Activated naive CD8-positive, alpha-beta T cell treated with anti-CD3 and anti-CD28 coated beads, Interleukin-2, amount 50 U/mL, for 24 hours (primary cell): ENCODE measurements at places on chromosomes 1 and 21.

- peak within 1 kb of the TSS; percentile 54 for H3K27ac ChIP-seq
- no peak for DNase-seq
- peaks cover 4% of the 10 kb centered on the region for H3K27me3 ChIP-seq
- H3K36me3 ChIP-seq: no peaks in the 10 kb centered on the region
- peak within 1 kb of the TSS; percentile 39 for H3K4me3 ChIP-seq
These were observed at the start of gene FCRL3 for GRCh38 chr1:157700732-157701131. Gene FCRL3, minus strand, starts transcription at chr1:157700769. Its CDS starts 280 bp downstream, at chr1:157700489.

GRCh38 chr1:5598824-5599395 is 393.3 kb downstream of the NPHP4 start:
- no peak overlapping the region for H3K27ac ChIP-seq
- H3K27me3 ChIP-seq: peaks cover 10% of the 10 kb centered on the region
- H3K36me3 ChIP-seq: no peaks in the 10 kb centered on the region
- H3K4me1 ChIP-seq: no peaks in the 10 kb centered on the region
- H3K4me3 ChIP-seq: no peak overlapping the region
- DNase-seq: no peak

- no peak overlapping the region for H3K4me3 ChIP-seq
- peaks cover 52% of the 10 kb centered on the region for H3K4me1 ChIP-seq
- peak overlapping the region; percentile 64 for H3K27ac ChIP-seq
- no peaks in the 10 kb centered on the region for H3K27me3 ChIP-seq
These were observed 175.0 kb downstream of the SMYD3 start for GRCh38 chr1:246332078-246332477.

DNA sequence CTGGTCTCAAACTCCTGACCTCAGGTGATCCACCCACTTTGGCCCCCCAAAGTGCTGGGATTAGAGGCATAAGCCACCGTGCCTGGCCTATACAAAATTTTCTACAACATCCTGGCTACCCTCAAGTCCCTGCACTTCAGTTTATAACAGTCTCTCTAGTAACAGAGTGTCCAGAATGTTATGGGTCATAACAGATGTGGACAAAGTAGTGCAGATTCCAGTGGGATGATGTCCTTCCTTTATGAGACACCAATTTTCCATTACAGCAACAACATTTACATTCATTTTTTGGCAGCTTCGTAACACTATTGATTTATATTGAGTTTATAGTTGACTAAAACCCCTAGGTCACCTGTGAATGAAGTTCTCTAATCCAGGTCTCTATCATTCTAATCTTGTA is 429.4 kb upstream of the PTBP2 start:
- no peak overlapping the region for H3K27ac ChIP-seq
- no peaks in the 10 kb centered on the region for H3K4me1 ChIP-seq
- no peaks in the 10 kb centered on the region for H3K36me3 ChIP-seq
- no peak for DNase-seq

GRCh38 chr1:32998064-32998463 is 33.5 kb upstream of the RNF19B start:
- peak overlapping the region; percentile 11 for H3K27ac ChIP-seq
- peaks cover 26% of the 10 kb centered on the region for H3K4me1 ChIP-seq
- H3K36me3 ChIP-seq: peaks cover 8% of the 10 kb centered on the region
- H3K27me3 ChIP-seq: no peaks in the 10 kb centered on the region
- no peak overlapping the region for H3K4me3 ChIP-seq

- DNase-seq: no peak
- no peaks in the 10 kb centered on the region for H3K36me3 ChIP-seq
- no peaks in the 10 kb centered on the region for H3K4me1 ChIP-seq
- H3K27ac ChIP-seq: no peak overlapping the region
- H3K4me3 ChIP-seq: no peak overlapping the region
These were observed 86.1 kb upstream of the VAV3 start for GRCh38 chr1:108050911-108051629.

GRCh38 chr1:221089803-221090202 is 210.6 kb downstream of the HLX start:
- no peaks in the 10 kb centered on the region for H3K4me1 ChIP-seq
- H3K36me3 ChIP-seq: no peaks in the 10 kb centered on the region
- no peak overlapping the region for H3K27ac ChIP-seq
- no peaks in the 10 kb centered on the region for H3K27me3 ChIP-seq
- DNase-seq: no peak

- no peak overlapping the region for H3K4me3 ChIP-seq
- no peaks in the 10 kb centered on the region for H3K27me3 ChIP-seq
- H3K36me3 ChIP-seq: peaks cover 3% of the 10 kb centered on the region
These were observed 55.2 kb downstream of the ATP1B1 start for GRCh38 chr1:169161496-169162194.

DNA sequence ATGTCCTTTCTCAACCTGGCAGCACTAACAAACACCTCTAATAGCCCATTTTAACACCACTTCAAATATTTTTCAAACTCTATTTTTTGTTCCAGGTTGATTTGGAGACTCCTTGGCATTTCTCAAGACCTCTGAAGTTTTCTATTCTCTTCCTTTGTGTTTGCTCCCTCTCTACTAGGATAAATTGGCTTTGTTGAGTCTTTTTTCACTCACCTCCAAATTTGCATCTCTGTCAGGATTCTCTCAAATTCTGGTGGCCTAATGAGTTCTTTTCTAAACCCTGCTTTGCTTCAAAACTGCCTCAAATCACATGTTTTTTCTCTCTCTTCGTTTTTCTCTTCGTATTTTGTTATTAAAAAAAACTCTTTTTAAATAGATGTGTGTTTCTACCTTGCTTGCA is 582.2 kb upstream of the ADGRL4 start:
- H3K36me3 ChIP-seq: no peaks in the 10 kb centered on the region
- no peak for DNase-seq
- H3K4me3 ChIP-seq: no peak overlapping the region
- H3K4me1 ChIP-seq: no peaks in the 10 kb centered on the region
- no peak overlapping the region for H3K27ac ChIP-seq
- H3K27me3 ChIP-seq: no peaks in the 10 kb centered on the region

DNA sequence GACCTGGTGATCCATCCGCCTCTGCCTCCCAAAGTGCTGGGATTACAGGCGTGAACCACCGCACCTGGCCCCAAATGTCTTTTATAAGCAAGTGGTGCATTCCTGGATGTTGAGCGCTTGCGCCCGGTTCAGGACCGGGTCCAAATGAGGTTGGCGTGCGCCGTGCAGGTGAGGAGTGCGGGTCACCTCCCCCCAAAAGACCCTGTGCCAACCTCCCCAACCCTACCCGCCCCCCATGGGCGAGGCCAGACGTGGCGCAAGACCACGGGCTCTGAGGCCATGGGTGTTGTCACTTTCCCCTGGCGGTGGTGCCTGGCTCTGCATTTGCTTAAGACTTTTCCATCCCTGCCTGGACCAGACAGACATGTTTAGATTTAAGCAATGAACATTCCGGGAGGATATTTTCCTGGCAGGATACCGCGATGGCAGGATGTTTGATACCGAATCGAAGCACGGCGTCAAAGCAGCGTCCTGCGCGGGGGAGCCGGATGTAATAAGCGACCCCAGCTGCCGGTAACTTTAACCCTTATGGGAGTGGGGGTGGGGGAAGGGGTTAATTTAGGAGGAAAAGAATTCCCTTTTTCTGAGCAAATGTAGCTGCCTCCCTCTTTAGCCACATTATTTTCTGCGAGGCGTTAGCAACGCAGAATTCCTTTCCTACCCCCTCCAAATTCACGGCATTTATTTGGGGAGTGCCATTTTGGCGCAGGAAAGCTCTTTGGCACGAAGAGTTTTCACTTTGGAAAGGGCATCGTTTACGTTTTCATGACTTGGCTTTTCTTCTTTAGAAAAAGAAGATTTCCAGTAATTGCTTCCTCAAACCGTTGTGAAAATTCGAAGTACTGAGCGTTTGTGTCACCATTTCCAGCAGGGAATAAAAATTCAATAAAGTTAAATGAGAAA is 27.8 kb upstream of the RNF187 start:
- DNase-seq: peak; percentile 72
- peak overlapping the region; percentile 88 for H3K4me3 ChIP-seq
- H3K4me1 ChIP-seq: peaks cover 53% of the 10 kb centered on the region

DNA sequence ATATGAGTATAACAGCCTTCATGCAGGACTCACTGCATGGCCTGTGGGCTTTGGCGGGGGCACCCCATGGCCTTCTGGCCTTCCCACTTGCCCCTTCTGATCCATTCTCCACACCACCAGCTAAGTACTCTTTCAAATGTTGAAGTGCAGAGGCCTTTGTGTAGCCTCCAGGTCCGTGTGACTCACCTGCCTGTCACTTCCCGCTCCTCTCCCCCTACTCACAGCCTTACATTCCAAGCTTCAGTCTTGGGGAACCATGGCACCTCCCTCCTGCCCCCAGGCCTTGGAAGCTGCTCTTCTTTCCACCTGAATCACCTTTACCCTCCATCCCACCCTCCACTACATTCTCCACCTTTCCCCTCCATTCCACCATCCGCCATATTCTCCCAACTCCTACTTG is 69.6 kb downstream of the PGM1 start:
- H3K4me3 ChIP-seq: no peak overlapping the region
- DNase-seq: no peak

GRCh38 chr1:227958617-227959324 is 11.0 kb upstream of the WNT9A start:
- H3K27ac ChIP-seq: no peak overlapping the region
- peaks cover 2% of the 10 kb centered on the region for H3K4me1 ChIP-seq
- H3K4me3 ChIP-seq: no peak overlapping the region
- DNase-seq: no peak
- no peaks in the 10 kb centered on the region for H3K36me3 ChIP-seq
- H3K27me3 ChIP-seq: peaks cover 34% of the 10 kb centered on the region

DNA sequence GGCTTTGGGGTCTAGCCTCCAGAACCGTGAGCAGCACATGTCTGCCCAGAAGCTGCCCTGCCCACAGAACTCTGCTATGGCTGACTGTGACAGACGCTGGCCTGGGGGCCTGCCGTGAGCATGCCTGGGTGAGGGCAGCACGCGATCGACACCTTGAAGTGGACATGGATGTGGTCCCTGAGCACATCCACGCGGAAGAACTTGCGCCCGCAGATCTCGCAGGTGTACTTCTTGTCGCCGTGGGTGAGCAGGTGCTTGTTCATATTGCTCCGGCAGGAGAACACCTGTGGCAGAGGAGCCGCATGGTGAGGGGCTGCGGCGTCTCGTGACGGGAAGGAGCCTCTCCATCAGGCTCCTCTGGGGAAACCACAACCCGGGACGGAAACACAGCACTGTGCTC is 56.0 kb downstream of the PRDM15 start:
- no peaks in the 10 kb centered on the region for H3K27me3 ChIP-seq
- H3K4me3 ChIP-seq: no peak overlapping the region
- H3K36me3 ChIP-seq: peaks cover 15% of the 10 kb centered on the region
- no peak for DNase-seq

GRCh38 chr1:54312796-54313316 is 93.3 kb downstream of the SSBP3 start:
- DNase-seq: no peak
- H3K4me1 ChIP-seq: peaks cover 54% of the 10 kb centered on the region
- no peaks in the 10 kb centered on the region for H3K27me3 ChIP-seq
- no peak overlapping the region for H3K4me3 ChIP-seq
- peak overlapping the region; percentile 59 for H3K27ac ChIP-seq

- H3K27me3 ChIP-seq: peaks cover 2% of the 10 kb centered on the region
- H3K4me1 ChIP-seq: no peaks in the 10 kb centered on the region
- H3K36me3 ChIP-seq: no peaks in the 10 kb centered on the region
These were observed 261.2 kb upstream of the NR5A2 start for GRCh38 chr1:199766218-199766792.

GRCh38 chr1:55604749-55605148 is 389.6 kb upstream of the USP24 start:
- no peaks in the 10 kb centered on the region for H3K4me1 ChIP-seq
- DNase-seq: no peak
- no peaks in the 10 kb centered on the region for H3K36me3 ChIP-seq
- no peak overlapping the region for H3K4me3 ChIP-seq

DNA sequence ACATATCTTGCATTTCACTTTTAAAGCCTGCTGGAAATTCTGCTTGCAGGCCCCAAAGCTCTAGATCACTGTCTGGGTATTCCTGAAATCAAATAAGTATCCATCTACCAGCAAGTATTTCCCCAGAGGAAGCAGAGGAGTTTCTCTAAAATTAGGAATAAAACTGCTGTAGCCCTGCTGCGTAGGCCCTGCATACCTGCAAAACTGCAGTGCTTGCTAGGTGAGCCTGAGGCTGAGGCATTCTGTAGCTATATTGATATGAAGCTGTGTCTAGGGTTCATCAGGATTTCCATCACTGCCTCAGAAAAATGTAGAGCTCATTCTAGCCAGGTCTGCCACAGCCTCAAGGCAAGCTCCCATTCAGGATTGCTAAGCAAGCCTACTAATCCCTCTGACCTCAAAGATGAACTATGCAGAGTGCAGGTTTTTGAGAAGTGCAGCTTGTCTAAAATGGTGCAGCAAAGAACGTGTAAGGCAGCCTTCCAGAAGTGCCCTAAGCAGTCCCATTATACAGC is 28.7 kb downstream of the NPHS2 start:
- no peak overlapping the region for H3K27ac ChIP-seq

GRCh38 chr1:29607236-29607635 is 370.9 kb downstream of the PTPRU start:
- DNase-seq: no peak
- peaks cover 8% of the 10 kb centered on the region for H3K27me3 ChIP-seq
- peaks cover 4% of the 10 kb centered on the region for H3K36me3 ChIP-seq
- no peak overlapping the region for H3K4me3 ChIP-seq
- H3K27ac ChIP-seq: no peak overlapping the region

DNA sequence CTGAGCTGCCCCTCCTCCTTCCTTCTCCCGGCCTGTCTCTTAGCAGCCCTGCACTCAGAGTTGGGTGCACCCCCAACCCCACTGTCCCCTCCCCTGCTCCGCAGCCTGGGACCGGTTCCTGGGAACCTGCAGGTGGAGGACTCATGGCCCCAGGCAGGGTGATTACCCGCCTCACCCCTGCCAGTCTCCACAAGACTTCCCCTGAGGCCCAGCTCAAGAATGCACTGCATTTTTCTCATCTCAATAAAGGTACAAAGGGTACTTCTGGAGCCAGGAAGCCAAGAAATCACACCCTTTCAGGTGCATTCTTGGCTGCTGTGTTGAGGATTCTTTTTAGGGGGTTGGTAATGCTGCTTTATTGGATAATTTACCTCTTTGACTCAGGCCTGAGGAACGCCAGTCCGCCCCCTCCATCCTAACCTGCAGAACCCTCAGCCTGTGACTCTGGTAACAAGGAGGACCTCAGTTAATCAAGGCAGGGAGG is 126.3 kb upstream of the TMPRSS2 start:
- H3K27ac ChIP-seq: no peak overlapping the region
- no peaks in the 10 kb centered on the region for H3K4me1 ChIP-seq
- DNase-seq: no peak
- no peak overlapping the region for H3K4me3 ChIP-seq
- no peaks in the 10 kb centered on the region for H3K36me3 ChIP-seq

DNA sequence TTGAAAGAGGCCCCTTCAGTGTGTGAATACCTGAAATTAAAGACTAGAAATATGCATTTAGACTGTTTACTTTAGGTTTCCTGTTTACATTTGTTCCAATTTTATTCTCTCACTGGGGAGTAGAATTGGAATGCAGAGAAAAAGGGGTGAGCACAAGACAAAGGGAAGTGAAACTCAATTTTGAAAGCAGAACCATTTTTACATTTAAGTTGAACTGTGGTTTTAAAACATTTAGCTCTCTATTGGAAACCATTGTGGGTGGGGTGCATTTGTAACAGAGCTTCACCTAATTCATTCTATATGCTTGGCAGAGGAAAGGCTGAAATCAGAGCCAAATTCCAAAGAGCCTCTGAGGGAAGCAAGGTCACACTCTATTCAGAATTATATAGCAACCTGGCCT is 235.3 kb upstream of the C1orf105 start:
- no peak overlapping the region for H3K4me3 ChIP-seq
- no peak for DNase-seq
- H3K36me3 ChIP-seq: peaks cover 1% of the 10 kb centered on the region

- H3K4me3 ChIP-seq: no peak overlapping the region
- H3K4me1 ChIP-seq: no peaks in the 10 kb centered on the region
- DNase-seq: no peak
- no peaks in the 10 kb centered on the region for H3K36me3 ChIP-seq
- no peaks in the 10 kb centered on the region for H3K27me3 ChIP-seq
These were observed 7.0 kb downstream of the LRRC3 start for GRCh38 chr21:44462086-44462833.
